Activated naive CD8-positive, alpha-beta T cell treated with anti-CD3 and anti-CD28 coated beads for 36 hours (primary cell): ENCODE measurements at places on chromosomes 1 and 21. TPM values are rescaled to one million over a fixed set of nuclear protein-coding genes. Genes with fewer than 3 reads are reported as not detected.

DNA sequence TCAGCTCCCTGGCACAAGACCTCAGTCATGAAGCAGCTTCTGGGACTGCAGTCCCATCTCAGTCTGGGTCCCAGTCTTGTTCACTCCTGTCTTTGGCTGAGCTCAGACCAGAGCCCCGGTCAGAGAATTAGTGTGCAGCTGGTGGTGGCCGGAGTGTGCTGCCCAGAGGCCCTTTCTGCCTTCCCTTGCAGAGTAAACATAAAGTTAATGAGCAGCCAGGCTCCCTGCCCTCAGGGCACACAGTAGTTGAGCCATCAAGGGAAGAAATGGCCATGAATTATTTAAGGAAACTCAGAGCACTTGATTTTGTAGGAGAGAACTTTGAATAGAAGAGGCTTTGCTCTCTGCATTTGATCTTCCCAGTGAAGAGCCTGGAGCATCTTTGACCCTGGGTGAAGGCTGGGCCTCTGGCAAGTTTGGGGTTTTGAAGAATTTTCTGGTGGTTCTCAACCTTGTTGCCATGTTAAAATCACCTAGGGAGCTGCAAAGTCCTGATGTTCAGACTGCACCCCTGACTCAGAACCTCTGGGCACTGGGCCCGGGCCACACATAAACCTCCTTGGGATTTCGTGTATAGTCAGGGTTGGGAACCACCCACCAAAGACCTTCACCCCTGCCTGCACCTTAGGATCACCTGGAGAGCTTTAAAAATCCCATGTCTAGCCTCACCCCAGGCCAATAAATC lies 26.4 kb upstream of the SELENON start:
- DNase-seq = no peak

- DNase-seq = no peak
These were observed 339 bp downstream of the PTGS2 start for GRCh38 chr1:186679924-186680244.

DNA sequence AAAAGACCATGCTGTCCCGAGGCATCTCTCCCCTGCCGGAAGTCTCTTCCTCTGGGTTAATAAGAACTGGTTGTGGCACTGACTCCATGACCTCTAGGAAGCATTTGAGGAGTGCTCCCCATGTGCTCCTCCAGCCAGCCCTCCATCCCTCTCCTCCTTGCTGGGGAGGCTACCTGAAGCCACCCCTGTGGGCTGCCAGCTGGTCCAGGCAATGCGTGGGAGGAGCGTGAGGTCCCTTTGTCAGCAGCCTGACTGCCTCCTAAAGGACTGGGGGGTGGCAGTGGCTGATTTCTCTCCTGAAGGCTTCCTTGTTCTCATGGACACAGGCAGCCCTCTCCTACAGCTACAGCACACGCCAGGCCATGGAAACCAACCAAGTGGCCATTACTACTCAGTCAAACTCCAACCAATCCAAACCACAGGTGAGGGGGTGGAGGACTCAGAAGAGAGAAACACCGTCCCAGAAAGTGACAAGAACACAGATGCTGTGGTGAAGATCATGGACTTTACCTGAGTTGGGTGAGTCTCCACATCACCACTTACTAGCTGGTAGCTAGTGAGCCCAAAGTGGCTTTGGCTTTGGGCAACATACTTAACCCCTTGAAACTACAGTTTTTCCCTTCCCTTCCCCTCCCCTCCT lies 35.2 kb downstream of the NENF start:
- no peak for DNase-seq

Gene LCE3D
- total RNA-seq = not detected

Gene CBR3
- total RNA-seq = 9.5 TPM
